Kidney tubule cell (primary cell): ENCODE measurements at places on chromosomes 16 and 17.
A peak's percentile ranks its signal among the peaks of the same experiment; 100 is the strongest.

GRCh38 chr17:79023886-79024771, at the start of gene C1QTNF1:
TSS of gene C1QTNF1 (plus strand) at chr17:79024169. CDS start at chr17:79043969, 19,800 bp downstream.
- peak; percentile 55 for DNase-seq

DNA sequence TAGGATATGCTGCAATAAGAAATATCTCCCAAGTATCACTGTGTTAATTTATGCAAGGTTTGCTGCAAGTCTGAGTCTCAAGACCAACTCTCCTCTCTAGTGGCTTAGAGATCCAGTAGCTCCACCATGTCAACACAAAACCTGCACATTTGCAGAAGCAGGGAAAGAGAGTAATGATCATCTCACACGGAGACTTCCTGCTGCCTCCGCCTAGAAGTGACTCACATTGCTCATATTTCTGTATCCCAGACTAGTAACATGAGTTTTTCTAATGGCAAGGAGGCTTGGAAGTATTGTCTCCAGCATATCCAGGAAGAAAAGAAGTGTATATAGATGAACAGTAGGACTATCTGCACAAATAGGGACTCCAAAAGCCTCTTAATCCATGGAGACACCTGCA, 15.0 kb upstream of the IRX6 start:
- no peak for DNase-seq

DNA sequence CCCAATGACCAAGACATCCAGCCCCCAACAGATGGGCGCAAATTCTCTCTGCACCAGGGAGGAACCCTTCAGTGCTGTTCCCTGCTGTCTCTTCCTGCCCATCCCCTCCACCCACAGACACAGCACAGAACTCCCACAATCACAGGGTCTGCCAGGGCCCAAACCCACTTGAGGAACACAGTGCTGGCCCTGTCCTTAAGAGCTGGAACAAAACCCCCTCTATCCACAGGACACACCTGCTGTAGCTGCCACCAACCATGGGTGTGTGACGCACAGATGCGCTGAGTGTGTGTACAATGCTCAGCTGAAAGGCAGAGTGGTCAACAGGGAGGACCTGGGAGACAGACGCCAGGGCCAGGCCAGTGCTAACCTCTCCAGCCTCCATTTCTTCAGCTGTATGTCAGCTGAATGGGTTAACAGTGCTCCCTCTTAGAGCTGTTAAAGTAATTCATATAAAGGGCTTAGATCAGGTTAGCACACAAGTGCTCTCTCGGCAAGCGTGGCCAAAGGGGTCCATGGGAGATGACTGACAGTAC, 62.1 kb downstream of the AMFR start:
- no peak for DNase-seq

DNA sequence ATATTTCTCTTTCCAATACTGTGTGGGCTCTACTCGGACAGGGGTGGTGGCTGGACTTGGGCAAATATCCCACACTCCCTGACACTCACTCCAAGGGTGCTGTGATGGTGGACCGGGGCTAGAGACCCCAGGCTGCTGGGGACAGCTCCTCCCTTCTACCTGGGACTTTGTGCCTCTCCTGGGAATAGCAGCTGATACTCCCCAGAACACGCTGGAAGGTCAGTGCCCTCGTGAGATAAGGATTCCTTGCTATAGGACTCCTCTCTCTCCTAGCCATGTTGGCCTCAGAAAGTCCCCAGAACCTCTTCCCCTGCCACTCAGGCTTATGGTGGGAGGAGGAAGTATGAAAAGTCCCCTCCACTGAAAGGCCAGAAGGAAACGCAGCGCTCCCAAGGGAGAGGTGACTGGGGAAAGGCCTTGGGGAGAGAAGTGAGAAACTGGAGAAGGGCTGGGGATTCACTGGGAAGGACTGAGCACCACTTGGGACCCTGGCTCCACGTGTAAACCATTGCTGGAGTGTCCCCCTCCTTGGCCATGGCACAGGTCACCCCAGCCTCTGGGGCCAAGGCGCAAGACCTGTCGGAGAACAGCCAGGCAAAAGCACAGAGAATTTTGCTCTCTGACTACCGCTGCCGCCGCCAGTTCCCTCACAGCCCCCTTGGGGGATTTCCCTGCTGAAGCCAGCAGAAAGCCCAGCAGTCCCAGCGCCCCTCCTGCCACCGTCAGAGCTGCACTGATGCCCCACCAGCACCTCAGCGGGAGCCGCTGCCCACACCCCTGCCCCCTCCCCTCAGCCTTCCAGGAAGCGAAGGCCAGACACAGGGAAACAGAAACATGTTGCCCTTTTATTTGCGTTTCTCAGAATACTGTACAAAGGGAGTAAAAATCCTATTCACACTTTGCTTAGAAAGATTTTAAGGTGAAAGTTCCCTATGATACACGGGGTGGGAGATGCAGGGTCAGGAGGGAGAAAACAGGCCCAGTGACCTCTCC, 2.1 kb upstream of the GSDMB start:
- DNase-seq = no peak

DNA sequence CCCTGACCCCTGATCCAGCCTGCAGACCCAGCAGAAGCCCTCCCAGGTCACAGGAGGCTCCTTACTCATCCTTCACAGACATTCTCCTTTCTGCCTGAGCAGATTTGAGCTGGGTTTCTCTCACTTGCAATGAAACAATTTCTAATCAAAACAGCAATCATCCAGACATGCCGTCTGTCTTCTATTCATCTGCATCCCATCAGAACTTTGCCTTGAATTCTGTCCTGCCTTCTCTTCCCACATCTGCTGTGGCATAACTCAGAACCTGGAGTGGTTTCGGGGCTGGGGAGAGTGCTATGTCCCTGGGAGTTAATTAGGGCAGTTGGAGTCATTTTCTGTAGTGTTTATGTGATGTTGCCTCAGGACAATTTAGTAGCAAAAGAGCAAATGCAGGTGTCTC, 278.6 kb downstream of the CBLN1 start:
- DNase-seq = peak; percentile 4

DNA sequence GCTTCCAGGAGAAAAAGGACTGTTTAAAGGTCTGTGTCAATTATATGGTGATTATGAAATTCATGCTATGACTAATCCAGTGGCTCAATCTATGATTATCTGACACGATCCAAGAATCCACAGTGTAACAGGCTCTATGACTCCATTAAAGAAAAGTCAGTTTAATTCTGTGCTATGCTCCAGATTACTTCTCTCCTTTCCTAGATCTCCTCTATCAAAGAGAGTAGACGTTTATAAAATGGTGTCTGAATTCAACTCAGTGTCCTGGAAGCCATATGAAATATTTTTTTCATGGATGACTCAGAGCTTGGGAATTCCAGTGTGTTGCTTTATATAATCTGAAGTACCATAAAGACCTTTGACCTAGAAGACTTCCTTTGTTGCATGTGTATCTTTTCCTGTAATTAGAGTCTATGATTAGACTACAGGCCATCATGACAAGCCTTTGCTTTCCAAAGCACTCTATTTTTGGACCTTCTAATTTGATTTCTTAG, 27.0 kb upstream of the NF1 start:
- DNase-seq = peak; percentile 71

DNA sequence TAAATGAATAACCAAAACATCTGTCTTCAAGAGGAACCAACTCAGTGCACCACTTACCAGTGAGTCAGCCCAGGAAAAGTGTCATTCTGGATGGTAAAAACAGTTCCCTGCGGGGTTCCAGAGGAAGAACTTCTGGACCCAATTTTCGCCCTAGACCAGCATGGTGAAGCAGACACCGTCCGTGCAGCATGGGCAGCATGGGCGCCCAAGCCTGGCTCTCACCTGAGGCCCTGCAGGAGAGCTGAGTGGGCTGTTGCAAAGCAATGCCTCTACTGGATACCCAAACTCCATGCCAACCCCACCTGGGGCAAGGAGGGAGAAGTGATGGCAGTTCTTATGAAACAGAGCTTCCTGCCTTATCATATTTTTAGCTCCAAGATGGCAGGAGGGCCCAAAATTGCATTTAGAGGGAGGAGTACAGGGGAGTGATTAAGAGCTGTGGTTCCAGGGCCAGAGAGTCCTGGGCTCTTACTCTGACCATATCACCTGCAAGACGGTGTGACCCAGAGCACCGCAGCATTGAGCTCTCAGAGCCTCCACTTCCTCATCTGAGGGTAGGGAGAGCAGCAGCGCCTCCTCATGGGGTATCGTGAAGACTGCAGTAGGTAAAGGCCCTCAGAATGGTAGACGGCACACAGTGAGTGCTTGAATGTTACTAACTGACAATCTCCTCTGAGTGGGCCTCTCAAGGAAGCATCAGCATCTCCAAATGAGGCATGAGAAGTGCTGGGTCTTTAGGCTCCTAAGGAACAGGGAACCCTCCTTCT, 16.6 kb upstream of the INPP5K start:
- no peak for DNase-seq

- no peak for DNase-seq
These were observed 2.2 kb upstream of the CDH5 start for GRCh38 chr16:66364117-66364958.

DNA sequence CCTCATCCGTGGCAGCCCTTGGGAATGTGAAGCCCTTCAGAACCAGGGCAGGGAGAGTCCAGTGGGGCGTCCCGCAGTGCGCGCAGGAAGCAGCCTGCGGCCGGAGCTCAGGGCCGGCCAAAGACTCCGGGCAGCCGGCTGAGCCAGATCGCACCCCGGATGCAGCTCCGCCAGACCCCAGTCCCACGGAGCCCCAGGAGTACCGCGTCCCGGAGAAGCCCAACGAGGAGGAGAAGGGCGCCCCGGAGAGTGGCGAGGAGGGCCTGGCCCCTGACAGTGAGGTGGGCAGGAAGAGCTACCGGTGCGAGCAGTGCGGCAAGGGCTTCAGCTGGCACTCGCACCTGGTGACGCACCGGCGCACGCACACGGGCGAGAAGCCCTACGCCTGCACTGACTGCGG, 6.9 kb downstream of the ZNF205 start:
- no peak for DNase-seq

DNA sequence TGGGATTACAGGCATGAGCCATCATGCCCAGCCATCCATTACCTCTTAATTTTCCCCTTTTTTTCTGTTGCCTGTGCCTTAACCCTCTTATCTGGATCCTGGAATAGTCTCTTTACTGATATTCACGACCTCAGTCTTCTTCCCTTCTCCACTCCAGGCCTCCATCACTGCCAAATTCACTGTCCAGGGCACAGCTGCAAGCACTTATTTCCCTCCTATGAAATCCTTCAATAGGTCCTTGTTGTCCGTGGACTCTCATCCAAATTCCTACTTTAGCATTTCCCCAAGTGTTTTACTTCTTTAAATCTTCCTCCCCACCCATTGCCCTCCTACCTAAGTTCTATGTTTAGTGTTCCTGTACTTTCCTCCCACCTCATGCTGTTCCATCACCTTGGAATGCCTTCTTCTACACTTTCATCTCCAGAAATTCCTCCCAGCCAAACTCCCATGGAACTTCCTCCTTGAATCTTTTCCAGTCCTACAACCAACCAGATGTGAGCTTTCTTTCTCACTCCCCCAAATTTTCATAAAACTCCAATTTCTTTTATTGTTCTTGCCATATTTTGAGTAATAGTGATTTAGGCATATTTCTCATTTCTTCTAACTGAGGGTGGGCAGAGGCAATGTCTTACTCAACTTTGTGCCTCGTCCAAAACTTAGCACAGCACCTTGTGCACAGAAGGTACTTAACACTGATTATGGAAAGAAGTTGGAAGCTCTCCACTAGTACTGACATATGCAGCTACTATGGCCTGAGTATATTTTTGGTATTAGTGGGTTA, 35.3 kb downstream of the FAM20A start:
- no peak for DNase-seq

DNA sequence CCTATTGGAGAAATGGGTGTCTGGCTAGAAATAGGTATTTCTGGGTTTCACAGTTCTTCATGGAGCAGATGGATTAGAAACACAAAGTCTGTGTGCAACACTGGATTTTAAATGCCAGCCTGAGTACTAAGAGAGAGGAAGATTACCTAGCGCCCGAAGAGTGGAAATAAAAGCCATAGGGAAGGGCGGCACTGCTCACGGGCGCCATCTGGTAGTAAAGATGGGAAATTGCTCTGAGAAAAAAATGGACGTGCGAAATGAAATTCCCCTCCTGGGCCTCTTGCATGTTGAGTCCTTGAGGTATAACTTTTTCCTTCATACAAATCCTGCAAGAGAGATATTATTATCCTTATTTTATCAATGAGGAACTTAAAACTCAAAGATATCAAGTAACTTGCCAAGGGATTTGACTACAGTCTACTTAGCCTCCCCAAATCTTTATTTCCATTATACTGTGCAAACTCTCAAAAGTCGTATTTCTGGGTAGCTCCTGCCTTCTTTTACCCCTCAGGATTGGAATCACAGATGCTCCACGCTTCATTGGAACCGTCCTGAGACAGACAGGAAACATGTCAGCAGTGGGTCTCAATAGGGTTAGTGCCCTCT, 72.8 kb downstream of the MMD start:
- peak; percentile 59 for DNase-seq

DNA sequence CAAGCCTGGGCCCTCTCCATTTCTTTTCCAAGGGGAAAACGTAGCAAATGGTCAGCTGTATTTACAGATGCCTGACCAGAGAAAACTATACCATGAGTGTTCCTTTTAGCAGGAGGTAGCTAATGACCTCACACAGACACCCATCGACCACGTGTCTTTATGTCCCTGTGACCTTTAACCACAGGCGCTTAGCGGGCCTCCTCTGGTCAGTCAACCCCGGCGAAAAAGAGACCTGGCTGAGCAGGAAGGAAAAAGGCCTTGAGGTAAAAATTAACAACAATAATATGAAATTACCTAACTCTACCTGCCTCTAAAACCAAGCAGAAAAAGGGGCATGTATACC, 9.1 kb downstream of the NUDT16L1 start:
- DNase-seq = peak; percentile 83

- no peak for DNase-seq
These were observed 31.2 kb downstream of the CHD9 start for GRCh38 chr16:53085931-53086421.

- peak; percentile 63 for DNase-seq
These were observed 30.8 kb downstream of the HLF start for GRCh38 chr17:55295411-55296170.

- DNase-seq = peak; percentile 34
These were observed 17.2 kb upstream of the CACNG1 start for GRCh38 chr17:67027031-67027628.

GRCh38 chr16:85656351-85657266, 32.1 kb downstream of the GINS2 start:
- DNase-seq = no peak

DNA sequence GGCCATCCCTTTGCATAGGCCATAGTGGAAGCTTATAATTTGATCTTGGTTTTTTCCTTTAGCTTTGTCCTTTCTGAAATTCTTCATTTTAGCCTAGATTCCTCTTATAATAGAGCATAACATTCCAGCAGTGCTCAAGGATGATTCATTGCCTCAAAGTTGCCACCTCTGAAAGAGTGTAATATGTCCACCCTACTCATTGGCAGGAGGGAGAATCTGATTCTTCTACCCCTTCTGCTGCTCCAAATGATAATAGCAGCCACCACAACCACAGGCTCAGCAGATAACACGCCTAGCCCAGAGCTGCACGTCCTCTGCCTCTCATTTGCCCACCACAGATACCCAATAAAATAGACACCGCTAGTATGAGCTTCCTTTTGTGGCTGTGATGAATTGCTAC, 337.4 kb upstream of the HSBP1 start:
- peak; percentile 32 for DNase-seq
